ENCODE measurements at places on chromosomes 13 and 19.

DNA sequence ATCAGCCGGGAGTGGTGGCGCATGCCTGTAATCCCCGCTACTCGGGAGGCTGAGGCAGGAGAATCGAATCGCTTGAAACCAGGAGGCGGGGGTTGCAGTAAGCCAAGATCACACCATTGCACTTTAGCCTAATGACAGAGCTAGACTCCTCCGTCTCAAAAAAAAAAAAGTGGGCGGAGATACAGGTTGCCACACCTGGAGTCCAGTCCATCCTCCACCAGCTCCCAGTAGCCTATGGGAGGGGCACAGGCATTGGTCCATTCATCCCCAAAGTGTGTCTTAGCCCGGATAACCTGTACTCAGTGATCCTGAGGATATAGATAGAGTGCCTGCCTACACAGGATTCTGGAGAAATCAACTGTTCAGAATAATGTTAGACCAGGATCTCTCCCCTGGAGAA is 3.4 kb upstream of the DOT1L start:
- no peak for DNase-seq

DNA sequence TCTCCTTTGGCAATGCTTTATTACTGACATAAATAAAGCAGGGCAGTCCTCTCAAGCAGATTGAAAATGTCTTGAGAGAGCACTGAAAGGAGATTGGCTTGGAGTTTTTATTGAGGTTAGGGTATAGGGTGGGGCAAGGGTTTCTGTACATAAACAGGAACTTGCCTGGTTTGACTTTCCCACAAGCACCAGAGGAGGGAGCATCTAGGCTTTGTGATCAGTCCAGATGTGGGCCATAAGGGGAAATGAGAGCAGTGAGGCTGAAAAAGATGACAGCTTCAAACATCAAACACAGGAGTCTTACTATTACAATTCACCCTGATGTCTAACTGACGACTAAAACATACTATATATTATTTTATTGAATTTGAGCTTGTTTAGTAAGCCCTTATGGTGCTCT is 260.9 kb downstream of the MTUS2 start:
- DNase-seq = peak; percentile 11

DNA sequence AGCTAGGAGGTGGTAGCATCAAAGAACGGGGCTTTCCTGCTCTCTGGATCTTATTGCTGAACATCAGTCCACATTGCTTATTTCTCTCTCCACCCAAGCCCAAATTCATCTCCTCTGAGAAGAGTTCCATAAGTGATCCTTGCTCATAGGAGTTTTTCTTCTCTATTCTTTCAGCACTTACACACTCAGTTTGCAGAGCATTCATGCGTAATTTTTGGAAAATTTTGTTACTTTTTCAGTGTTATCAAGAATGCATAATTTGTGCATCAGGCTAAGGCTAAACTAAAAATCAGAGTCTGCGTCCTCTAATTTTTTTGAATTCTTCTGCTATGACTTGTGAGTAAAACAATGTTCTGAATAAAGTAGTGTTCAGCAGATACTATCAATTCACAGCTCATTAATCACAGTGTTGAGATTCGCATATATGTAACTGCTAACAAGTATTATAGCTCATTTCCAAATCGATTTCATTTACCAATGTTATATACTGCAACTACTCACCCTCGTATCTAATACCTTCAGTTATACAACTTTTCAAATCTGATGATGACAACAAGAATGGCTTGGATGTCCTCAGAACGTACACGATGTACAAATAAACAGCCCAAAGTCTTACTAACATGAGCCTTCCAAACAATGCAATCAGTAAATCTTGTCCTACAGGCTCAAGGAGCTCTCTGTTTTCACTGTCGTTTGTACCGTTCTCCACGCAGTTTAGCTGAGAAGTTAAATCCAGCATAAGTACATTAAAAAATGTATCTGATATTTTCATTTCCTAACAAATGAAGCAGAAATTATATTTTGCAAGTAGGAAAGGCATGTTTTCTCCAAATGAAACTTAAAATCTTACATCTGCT is 36.4 kb upstream of the STARD13 start:
- no peak for DNase-seq

DNA sequence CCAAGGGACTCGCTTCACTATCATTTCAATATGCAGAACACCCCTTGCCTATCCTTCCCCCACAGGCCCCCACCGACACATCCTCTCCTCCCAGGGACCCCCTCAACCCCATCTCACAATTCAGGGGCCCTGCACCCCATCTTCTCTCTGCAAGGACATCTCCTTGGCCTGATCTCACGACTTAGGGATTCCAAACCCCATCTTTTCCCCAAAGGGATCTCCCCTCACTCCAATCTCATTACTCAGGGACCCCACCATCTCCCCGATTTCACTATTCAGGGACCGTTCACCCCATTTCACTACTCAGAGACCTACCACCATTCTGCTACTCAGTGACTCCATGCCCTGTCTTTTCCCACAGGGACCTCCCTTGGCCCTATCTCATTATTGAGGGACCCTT is 1.4 kb downstream of the MAP2K2 start:
- no peak for DNase-seq

All from activated CD4-positive, alpha-beta T cell treated with anti-CD3 and anti-CD28 coated beads, Interleukin-2, Interleukin-6, amounts not matched to agents 100 ng/mL and 50 ng/mL, durations not matched to agents 16 hours and 8 hours (primary cell).